Ecto neural progenitor cell (in vitro differentiated cells): ENCODE measurements at places on chromosomes 5 and 9.

DNA sequence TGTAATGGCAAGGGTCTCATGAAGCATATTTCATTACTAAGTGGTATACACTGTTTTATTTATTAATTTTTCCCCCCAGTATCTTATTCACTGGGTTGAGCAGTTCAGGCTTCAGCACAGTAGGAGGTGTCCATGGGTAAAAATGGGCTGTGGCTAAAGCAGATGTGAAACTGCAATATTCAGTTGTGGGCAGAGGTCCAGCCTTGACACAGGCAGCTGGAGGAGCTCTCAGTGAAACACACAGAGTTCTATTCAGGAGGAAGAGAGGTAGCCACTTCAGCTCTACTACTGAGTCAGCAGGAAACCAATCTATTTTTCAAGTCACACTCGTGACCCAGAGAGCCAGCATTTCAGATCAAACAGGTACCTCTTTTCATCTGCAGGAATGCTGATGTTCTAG is 418.3 kb downstream of the CDH10 start:
- no peak for DNase-seq

DNA sequence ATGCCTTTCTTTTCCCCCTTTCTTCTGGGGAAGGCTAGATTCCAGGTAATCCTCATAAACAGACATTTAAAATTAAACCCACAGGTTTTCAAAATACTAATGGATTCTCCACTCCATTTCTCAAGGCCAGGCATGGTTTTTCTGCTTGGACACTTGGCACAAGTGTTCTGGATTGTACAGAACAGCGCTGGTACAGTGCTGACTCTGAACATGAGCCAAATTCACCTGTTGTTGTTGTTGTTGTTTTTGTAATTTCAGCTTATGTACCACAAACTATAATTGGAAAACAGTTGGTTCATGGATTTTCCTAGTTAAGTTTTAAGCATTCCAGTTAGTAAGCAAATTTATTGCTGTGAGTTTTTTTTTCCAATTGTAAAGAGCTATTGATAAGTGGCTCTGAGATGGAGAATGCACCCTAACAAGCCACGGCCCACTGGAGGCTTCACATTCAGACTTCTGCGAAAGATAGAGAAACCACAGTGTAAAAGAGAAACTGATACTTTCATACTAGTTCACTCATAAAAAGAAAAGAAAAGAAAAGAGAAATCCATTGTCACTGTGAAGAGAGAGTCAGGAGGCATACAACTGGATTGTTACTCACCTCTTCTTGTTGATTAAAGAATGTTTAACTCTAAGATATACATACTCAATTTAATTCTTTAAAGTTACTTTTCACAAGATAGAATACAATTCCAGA is 16.2 kb upstream of the ITGA1 start:
- DNase-seq, result no peak

DNA sequence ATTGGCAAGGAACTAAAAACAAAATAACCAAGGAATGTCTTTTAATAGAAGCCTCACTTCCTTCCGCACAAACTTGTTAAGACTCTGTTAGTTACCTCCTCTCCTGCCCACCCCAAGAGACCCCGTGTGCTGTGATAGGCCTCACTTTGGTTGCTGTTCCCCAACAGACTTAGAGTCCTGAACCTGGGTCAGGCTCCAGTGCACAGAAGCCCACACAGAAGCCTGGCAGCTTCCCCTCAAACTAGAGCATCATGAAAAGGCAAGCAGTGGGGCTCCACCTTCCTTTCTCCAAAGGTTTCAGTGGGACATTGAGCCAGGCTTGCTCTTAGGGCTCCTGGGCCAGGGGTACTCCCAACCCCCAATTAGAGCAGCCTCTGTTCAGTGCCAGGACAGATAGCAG is 230.5 kb downstream of the ESM1 start:
- no peak for DNase-seq

DNA sequence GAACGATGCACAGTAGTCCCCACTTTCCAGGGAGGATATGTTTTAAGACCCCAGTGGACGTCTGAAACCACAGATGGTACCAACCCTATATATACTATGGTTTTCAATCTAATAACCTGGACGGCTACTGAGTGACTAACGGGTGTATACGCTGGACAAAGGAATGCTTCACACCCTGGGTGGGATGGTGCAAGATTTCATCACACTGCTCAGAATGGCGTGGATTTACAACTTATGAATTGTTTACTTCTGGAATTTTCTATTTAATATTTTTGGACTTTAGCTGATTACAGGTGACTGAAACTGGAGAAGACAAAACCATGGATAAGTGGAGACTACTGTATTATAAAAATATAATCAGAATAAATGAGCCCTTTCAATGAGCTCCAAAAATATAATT is 147.6 kb upstream of the TRIM32 start:
- DNase-seq, result no peak

DNA sequence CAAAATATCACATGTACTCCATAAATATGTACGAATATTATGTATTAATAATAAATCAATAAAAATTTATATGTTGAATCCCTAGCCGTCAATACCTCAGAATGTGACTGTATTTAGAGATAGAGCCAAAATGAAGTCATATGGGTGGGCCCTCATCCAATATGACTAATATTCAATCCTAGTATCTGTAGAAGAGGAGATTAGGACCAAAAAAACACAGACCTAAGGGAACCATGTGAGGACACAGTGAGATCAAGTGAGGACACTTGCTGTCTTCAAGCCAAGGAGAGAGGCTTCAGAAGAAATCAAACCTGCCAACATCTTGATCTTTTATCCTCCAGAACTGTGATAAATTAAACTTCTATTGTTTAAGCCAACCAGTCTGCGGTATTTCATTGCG is 3.7 kb upstream of the AMACR start:
- DNase-seq, result no peak

- no peak for DNase-seq
These were observed 536 bp downstream of the SLC27A4 start for GRCh38 chr9:128340691-128341434.

DNA sequence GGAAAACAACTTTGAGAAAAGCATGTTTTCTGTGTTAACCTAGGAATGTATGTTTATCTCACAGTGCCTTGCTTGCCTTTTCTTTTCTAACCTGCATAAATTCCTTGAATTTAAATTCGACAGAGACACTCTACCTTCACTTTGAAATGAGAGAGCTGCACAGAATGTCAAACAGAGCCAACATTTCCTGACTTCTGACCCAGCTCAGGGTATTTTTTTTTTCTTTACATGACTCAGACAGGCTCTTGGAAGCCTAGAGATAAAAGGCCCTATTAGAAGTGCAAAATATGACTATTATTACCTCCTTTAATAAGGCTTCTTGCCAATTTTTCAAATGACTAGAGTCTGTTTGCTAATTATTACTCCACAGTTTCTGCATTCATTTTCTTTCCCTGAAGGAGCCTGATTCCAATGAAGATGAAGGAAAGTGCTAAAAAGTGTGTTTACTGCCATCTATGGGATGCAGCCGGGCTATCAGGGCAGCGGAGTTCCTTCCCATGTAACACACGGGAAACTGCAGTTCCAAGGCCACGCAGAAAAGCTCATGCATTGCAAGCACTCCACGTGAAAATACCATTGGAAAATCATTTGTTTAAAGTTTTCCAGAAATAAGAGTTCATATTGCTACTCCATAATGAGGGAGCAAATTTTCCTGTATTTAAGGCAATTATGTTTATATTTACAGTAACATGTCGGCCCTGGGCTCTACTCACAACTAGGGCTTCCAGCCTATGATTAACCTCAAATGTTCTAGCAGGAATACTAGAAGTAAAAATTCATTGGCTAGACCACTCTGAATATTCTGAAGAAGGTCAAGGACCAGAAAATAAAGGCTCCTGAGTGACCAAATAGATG is 485.6 kb downstream of the ZSWIM6 start:
- peak; percentile 54 for DNase-seq

GRCh38 chr5:1661831-1662558 is 137.6 kb downstream of the MRPL36 start:
- peak; percentile 44 for DNase-seq

- no peak for DNase-seq
These were observed 11.1 kb upstream of the NRG2 start for GRCh38 chr5:140054086-140054689.

DNA sequence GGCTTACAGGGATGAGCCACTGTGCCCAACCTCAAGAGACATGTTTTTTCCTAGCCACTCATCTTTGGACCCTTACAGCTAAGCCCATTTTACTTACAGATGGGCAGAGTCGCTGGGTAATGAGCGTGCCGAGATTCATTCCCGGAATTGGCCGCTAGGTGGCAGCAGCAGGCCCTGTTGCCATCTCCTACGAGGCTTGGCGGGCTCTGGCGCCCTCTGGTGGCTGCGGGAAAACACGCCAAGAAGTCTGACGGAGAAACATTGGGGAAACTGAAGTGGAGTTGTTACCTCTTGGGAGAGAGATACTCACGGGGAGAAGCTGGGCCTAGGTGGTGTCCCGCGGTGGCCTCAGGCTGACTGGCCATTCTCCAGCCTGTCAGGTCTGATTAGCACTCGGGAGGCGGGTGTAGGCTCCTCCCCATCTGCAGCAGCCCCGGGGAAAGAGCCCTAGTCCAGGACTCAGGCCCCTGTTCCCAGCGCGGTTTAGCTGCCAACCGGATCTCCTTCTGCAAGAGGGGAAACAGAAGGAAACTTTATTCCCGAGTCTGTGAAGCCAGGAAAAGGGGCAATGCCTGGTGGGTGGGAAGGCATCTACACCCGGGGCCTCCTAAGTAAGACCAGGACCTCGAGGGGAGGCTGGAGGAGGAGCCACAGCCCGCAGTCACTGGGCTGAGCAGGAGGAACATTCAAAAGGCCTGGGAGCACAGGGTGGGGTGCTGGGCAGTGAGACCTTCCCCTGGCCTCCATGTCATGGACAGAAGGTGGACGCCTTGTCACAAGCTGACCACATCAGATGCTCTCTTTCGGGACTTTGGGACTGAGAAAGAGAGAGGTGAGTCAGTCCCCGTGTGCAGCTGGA is 9.7 kb downstream of the PTGES2 start:
- DNase-seq, result peak; percentile 97

- no peak for DNase-seq
These were observed 49.3 kb upstream of the PPARGC1B start for GRCh38 chr5:149680810-149681221.

GRCh38 chr5:149870697-149871096 is 73.9 kb downstream of the PDE6A start:
- no peak for DNase-seq

DNA sequence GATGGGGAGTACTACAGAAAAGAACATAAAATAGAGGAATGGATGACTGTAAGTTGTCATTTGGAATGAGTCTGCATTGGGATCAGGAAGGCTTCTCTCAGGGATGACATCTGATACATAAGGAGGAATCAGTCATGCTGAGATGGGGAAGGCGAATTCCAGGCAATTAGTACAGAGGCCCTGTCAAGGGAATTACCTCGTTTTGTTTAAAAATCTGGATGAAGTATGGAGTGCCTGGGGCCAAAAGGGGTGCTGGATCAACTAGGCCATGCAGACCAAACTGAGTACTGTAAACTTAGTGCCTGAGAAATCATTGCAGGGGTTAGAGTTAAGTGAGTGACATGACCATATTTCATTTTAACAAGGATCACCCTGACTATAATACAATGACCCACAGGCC is 30.5 kb downstream of the JAKMIP2 start:
- no peak for DNase-seq

DNA sequence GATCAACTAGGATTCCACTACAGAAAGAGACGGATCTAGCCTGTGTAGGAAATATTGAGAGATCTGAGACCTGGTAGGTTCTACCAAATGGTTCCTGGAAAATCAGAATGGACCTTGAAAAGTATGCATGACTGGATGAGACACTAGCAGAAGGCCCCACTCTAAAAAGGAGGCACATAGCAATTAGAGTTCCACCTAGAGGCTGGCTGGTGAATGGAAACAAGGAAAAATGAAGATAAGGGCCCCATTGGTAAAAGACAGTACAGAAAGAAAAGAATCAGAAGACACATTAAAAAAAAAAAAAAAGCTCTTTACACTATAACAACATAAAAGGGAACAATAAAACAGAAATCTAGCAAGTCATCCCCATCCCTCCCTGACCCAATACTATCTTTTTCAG is 518.5 kb downstream of the NR2F1-AS1 start:
- DNase-seq, result no peak

DNA sequence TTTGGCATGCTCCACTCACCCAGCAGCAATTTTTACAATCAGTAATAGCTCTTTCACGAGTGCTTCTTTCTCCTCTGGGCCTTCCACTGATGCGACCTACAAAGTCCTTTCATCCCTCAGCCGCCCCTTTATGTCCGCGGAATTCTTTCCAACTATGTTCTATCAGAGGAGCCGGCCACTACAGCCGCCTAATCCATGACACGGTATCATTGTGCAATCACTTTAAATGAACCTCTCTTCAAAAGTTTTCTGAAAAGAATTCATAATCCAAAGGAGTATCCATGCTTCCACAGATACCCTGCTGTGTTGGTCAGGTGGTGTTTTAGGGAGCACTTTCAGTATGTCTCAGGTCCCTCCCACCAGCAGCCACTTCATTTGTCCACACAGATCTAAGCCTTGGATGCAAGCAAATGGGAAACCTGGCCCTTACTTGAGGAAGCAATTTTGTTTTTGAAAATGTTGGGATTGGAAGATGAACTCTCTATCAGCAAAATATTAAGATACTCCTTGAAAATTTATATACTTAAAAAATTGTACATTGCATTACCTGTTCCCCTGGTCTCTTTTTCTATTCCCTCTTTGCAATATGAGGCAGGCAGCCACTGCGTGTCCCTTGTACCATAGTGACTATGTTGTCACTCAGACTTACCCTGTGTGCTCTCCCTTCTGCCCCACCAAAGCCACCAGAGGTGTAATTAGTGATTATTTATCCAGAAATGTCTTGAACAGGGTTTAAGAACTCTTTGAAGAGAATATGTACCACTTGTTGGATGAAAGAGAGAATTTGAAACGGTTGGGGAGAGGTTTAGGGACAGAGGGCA is 12.9 kb upstream of the MEF2C start:
- DNase-seq, result no peak

GRCh38 chr9:96189995-96190394 is 112.0 kb downstream of the HSD17B3 start:
- DNase-seq, result no peak

DNA sequence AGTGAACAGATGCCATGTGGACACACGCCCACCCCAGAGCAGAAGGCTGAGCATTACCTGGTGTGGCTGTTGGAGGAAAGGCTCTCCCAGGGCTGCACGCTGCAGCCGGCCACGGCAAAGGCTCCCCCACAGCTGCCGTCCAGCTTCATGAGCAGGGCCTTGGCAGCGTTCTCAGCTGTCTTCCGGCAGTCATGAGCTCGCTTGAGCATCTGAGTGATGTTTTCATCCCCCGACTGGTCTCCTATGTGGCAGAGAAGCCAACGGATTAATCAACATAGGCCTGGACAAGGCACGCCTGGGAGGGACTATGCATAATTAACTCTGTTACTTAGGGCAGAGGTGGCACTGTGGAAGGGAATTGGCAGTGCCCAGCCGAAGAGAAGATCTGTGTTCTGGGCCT is 87.3 kb downstream of the DCP2 start:
- DNase-seq, result no peak

DNA sequence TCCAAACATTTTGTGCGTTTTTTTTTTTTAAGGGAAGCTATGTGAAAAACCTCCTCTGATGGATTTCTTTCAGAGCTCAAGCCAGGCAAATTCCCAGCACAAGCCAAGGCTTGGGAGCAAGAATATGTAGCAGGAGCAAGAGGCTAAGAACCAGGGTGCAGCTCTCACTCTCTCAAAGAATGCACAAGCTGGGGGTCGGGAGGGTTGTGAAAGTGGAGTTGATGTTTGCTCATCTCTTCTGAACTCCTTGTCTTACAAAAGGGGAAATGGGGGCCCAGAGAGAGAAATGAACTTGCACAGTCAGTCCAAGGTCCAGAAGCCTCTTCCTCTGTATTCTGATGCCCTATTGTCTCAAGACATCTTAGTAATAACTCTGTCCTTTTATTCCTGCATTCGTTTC is 7.7 kb upstream of the TRAF1 start:
- DNase-seq, result peak; percentile 16
